ENCODE measurements at places on chromosomes 5 and 9.

DNA sequence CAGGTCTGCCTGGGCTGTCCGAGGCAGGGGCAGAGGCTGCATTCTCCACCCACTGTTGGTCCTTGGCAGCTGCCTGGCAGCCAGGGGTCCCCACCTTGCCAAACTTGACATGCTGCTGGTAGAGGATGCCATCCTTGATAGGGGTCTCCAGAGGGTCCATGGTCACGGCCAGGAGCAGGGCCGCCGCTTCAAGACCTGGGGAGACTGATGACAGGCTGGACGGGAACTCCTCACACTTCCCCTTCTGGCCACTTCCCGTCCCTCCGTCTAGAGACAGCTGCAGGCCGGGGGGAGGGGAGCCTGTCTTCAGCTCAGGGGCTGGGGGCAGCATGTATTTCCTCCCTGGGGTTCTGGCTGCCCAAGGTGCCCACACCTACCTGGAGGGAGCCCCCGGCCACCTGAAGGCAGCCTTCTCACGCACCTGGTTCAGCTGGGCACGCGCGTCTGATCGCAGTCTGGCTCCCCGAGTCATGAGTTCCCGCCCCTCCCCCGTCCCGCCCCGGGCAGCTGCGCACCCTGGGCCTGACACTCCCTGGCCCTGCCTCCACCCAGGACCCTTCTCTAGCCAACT, at the start of gene DOK3:
TSS of gene DOK3 (minus strand) at position 446 of the 571 bp plus-strand sequence. CDS start at position 160, 286 bp downstream.
- H3K4me1 ChIP-seq, result no peaks in the 10 kb centered on the region
- DNase-seq, result no peak
- no peak within 1 kb of the TSS for H3K4me3 ChIP-seq
- H3K27me3 ChIP-seq, result no peaks in the 10 kb centered on the region

DNA sequence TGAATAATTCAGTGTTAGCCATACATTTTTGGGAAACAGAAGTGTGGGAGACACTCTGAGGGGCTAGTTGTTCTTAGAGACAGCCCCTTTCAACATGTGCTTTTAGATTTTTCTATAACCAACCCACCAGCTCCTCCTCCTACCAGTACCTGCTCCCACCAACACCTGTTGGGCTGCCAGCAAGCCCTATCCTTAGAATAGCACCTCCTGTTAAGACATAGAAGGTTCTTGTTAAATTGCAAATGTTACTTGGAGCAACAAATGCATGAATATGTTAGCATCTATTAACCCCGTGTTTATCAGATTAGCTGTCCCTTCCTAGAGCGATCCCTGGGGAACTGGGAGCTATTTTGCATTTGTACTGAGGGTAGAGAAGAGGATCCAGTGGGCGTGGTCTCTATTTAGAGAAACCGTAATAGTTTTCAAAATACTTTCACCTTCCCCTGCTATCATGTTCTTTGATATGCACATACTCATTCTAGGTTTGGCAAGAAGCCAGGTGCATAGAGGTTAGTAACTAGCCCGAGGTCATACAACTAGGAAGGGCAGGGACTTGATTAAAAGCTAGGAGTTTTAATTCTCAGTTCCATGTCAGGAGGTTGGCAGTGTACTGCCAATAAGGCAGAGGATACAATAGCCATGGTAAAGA, 334.4 kb downstream of the KCTD16 start:
- H3K36me3 ChIP-seq, result no peaks in the 10 kb centered on the region
- H3K27me3 ChIP-seq, result no peaks in the 10 kb centered on the region
- peak overlapping the region; percentile 8 for H3K4me3 ChIP-seq
- DNase-seq, result peak; percentile 25

- peaks cover 98% of the 10 kb centered on the region for H3K27me3 ChIP-seq
- H3K27ac ChIP-seq, result no peak overlapping the region
- H3K4me3 ChIP-seq, result no peak overlapping the region
- H3K4me1 ChIP-seq, result no peaks in the 10 kb centered on the region
- DNase-seq, result no peak
- H3K36me3 ChIP-seq, result peaks cover 22% of the 10 kb centered on the region
Measured at GRCh38 chr5:171310212-171310818, 1.3 kb downstream of the TLX3 start.

- no peak for DNase-seq
- no peaks in the 10 kb centered on the region for H3K4me1 ChIP-seq
- H3K36me3 ChIP-seq, result no peaks in the 10 kb centered on the region
- H3K27ac ChIP-seq, result no peak overlapping the region
- no peaks in the 10 kb centered on the region for H3K27me3 ChIP-seq
- H3K4me3 ChIP-seq, result no peak overlapping the region
Measured at GRCh38 chr9:5617749-5618148, 11.2 kb upstream of the RIC1 start.

DNA sequence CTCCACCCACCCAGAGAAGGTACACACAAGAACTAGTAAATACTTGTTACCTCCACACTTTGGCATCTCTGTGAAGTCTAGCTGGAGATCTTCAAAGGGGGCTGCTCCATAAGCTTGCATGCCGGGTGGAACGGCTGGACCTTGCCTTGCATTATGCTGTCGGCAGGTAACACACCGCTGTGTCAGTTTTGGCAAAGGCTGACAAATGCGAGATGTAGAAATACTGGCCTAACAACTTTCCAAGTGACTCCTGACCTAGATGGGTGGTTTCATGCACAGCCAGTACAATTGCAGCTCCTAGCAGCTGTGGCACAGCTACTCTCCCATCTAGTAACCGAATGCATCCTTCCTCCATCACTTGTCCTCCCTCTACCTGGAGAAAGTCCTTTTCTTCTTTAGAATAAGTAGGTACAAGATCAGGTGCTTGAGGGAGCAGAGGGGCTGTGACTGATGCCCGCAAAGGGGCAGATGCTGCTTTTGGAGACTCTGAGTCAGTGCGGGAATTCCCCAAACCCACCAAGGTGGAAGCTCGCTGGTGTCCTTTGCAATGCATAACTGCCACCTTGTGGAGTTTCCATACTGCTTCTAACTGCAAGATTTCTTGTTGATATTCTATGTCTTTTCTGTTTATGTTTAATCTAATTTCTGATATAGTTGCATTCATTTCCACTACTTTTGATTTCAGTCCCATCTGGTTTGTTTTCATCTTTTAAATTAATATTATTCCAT, 78.4 kb downstream of the TMEM161B start:
- H3K4me1 ChIP-seq, result no peaks in the 10 kb centered on the region
- no peak overlapping the region for H3K4me3 ChIP-seq
- no peaks in the 10 kb centered on the region for H3K27me3 ChIP-seq

DNA sequence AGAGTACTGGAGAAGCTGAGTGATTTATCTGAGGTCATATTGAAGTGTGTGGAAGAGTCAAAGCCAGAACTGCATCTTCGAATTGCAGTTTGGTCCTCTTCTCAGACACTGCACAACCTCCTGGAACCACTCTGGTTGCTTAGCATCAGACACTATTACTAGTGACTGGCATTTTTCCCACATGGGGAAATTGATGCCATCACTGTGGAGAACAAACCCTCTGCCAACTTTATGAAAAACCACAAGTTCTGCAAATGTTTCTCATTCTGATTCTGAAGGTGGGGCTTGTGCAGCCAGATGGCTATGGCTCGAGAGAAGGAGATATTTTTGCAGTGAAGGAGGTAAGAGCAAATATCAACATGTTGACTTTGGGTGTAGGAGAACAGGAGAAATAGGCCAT, 67.2 kb downstream of the KCTD16 start:
- no peak overlapping the region for H3K27ac ChIP-seq
- H3K4me1 ChIP-seq, result no peaks in the 10 kb centered on the region
- H3K27me3 ChIP-seq, result no peaks in the 10 kb centered on the region
- no peak for DNase-seq
- H3K4me3 ChIP-seq, result no peak overlapping the region

DNA sequence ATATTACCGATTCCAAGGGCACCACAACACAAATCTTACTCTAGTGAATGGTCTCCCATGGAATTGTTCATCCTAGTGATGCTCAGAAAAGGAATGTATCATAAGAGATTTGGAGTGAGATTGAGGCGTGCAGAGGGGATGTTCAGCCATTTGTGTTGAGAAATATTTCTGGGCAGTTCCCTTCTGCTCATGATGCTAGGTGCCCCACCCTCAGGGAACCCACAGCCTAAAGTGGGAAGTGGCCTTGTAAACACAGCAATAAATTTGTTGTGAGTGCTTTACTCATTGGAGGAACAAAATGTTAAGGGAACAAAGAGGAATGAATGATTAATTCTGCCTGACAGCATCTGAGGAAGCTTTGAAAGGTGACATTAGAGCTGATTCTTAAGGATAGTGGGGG, 129.9 kb downstream of the TLE4 start:
- no peak overlapping the region for H3K4me3 ChIP-seq
- no peak for DNase-seq
- H3K4me1 ChIP-seq, result peaks cover 9% of the 10 kb centered on the region
- H3K27ac ChIP-seq, result no peak overlapping the region
- no peaks in the 10 kb centered on the region for H3K27me3 ChIP-seq

DNA sequence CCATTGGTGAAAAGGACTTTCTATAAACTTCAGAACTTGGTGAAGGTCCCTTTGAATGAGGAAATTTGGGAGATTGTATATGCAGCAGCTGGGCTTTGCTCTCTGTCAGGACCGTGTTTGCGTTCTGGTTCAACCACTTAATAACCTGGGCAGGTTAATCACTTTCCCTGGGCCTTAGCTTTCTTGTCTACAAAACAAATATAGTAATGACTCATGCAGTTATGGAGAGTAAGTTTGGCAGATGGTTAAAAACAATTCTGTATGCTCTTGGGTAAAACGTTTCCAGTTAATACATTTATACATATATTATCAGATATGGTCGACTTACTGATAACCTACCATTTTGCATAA, 197.0 kb downstream of the ARHGEF28 start:
- H3K27me3 ChIP-seq, result no peaks in the 10 kb centered on the region
- DNase-seq, result no peak
- H3K27ac ChIP-seq, result no peak overlapping the region
- H3K4me1 ChIP-seq, result no peaks in the 10 kb centered on the region
